NCI-H510A (cell line): ENCODE measurements at places on chromosomes 11 and 22.

DNA sequence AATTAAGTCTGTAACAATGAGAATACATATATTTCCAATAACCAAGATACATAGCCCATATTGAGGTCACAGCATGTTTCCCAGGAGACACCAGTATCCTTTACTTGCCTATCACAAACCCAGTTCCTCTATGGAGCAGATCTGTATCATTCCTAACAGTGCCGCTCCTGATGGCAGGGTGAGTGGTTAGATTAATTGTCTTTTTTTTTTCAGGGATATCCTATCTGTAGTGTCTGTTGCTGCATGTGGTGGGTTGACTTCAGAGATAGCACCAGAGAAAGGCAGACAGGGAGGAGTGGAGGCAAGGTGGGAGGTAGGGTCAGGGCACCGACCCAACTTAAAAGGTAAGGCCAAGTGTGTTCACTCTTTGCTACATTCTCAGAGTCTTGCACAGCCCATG lies 2.8 kb downstream of the MTNR1B start:
- DNase-seq, result no peak

DNA sequence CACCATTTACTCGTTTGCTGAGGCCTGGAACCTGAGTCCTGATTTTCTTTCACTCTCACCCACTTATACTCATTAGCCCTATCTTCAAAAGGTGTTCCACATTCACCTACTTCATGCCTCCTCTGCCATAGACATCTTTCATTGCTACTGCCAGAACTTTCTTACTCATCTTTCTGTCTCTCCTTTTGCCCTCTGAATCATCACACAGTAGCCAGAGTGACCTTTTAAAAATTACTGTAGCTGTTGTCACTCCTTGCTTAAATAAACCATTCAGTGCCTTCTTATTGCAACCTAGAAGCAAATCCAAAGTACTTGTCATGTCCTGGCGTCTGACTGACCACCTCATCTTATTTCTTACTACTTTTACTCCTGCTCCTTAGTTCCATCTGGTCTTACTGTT lies 38.2 kb downstream of the ATXN10 start:
- no peak for DNase-seq

DNA sequence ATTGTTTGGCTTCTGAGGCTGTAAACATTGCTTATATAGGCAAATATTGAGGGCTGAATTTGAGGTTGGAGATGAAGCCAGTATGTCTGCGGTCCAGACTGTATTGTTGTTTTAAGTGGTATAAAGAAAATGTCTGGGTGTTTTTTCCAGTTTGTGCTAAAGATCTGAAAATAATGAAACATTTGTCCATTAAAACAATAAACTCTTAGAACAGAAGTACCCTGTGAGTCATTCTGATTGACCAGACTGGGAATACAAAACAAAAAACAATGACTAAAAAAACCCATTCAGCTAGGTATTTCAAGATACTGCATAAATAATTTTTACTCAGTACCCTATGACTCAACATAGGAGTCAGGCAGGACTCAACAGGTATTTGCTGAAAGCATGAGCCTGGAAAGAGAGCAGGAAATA lies 20.4 kb downstream of the ALKBH8 start:
- no peak for DNase-seq

DNA sequence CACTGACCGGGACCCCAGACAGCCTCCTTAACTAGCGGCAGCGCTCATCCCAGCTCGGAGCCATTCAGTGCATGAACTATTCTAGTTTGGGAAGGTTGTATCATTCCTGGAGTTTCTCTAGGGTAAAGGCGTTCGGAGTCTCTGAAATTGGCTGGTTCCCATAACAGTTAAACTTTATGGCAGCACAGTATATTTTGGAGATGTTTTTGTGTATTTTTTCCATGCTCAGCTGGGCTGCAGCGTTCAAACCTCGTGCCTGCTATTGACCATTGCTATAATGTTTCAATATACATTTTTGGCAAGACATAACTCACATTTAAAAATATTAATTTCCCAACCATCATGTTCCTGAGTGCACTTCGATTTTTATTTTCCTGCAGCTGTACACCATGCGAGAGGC lies 169.7 kb downstream of the ST3GAL4 start:
- DNase-seq, result no peak

- DNase-seq, result no peak
Observed at GRCh38 chr11:107116358-107116757, 98.1 kb upstream of the GUCY1A2 start.

- no peak for DNase-seq
Observed at GRCh38 chr11:28877340-28877739, 769.2 kb downstream of the METTL15 start.

GRCh38 chr22:36384766-36385481 lies 2.8 kb downstream of the MYH9 start:
- DNase-seq, result no peak
